ENCODE measurements at places on chromosomes 4 and X.

GRCh38 chrX:10165580-10166247, 8.9 kb downstream of the CLCN4 start:
- no peak for DNase-seq

DNA sequence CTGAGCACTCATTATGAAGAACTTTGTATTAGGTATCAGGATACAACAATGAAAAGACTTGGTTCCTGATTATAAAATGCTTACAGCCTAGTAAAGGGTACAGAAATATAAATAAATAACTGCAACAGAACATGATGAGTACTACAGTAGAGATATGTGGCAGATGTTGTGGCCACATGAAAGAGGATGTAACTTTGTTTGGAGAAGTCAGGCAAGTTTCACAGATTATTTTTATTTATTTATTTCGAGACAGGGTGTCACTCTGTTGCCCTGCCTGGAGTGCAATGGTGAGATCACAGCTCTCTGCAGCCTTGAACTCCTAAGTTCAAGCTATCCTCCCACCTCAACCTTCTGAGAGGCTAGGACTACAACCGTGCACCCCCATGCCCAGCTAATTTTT, 15.8 kb upstream of the UBE2K start:
- no peak for DNase-seq

- DNase-seq, result no peak
Measured at GRCh38 chrX:48487362-48487798, 11.4 kb downstream of the FTSJ1 start.

GRCh38 chrX:14718403-14718802, 154.5 kb downstream of the FANCB start:
- no peak for DNase-seq

DNA sequence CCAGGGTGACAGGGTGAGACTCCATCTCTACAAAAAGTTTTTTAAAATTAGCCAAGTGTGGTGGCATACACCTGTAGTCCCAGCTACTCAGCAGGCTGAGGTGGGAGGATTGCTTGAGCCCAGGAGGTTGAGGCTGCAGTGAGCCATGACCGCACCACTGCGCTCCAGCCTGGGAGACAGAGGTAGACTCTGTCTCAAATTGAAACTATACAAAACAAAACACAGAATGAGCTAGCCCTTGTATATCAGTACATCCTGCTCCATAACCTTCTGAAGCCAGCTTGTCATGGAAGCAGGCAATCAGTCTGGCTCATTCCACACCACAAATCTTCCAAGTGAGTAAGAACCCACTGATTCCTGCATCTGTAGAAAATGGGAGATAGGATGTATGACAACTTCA, 49.0 kb downstream of the CD99L2 start:
- no peak for DNase-seq

GRCh38 chr4:155974476-155974749, 20.7 kb upstream of the CTSO start:
- no peak for DNase-seq

- DNase-seq, result no peak
Measured at GRCh38 chrX:133418588-133418987, 3.3 kb upstream of the GPC4 start.

- DNase-seq, result no peak
Measured at GRCh38 chrX:129723511-129723910, 15.3 kb upstream of the XPNPEP2 start.

DNA sequence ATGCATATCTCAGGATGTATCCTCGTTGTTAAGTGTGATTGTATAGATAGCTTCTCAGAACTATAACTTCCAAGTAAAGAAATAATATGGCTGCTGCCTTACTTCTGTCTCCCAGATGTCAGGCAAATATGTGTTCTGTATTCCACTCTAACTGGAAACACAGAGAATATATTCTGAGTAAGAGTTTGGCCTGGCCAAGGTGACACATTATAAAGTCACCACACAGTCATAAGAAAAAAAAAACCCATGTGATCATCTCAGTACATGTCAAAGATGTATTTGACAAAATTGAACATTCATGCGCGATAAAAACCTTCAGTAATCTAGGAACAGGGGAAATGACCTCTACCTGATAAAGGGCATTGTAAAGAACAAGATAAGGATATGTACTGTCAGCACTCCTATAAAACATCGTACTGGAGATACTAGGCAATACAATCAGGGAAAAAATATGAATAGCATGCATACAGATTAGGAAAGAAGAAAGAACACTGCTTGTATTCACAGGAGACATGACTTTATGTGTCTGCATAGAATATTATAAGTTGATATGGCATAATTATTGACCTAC, 207.1 kb downstream of the ZNF330 start:
- no peak for DNase-seq

DNA sequence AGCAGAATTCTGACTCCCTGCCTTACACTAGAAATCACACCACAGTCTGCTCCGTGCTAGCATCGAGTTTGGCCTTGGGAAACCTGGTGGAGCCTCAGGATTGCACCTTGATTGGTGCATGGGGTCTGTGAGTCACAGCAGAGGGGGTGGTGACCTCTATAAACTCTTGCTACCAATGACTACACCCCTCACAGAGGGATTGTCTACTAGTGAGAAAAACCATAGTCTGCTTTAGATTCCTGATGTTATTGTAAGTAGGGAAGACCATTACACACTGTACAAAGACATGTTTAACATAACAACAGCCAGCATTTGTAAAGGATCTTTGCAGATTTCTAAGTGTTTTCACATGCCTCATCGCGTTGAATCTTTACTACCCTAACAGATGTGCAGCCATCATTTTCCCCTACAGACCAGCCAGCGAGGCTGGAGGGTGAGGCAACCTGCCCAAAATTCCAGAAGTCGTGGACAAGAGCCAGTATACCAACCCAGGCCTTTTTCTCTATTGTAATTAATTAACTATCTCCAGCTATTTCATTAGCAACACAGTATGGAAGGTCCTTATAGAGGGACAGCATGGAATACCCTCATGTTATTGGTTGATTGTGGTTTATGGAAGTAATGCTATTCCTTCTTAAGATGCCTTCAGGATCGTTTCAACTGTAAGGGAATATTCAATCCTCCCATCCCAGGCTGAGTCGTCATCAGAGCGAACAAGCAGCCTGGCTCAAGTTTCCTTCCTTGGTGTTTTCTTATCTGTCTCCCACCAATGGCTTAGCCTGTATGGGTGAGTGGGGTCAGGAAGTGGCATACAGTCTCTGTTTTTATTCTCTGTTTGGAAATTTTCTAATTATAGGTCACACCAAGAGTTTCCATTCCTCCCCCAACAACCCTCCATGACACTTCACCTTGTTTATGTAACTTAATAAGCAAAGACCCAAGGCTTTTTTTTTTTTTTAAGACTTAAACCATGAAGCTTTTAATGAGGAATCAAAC, 55.9 kb upstream of the KDR start:
- DNase-seq, result no peak

GRCh38 chrX:31237189-31237588, 165.3 kb upstream of the FTHL17 start:
- no peak for DNase-seq

- DNase-seq, result no peak
Measured at GRCh38 chrX:76420237-76420636, 7.3 kb upstream of the MAGEE1 start.

DNA sequence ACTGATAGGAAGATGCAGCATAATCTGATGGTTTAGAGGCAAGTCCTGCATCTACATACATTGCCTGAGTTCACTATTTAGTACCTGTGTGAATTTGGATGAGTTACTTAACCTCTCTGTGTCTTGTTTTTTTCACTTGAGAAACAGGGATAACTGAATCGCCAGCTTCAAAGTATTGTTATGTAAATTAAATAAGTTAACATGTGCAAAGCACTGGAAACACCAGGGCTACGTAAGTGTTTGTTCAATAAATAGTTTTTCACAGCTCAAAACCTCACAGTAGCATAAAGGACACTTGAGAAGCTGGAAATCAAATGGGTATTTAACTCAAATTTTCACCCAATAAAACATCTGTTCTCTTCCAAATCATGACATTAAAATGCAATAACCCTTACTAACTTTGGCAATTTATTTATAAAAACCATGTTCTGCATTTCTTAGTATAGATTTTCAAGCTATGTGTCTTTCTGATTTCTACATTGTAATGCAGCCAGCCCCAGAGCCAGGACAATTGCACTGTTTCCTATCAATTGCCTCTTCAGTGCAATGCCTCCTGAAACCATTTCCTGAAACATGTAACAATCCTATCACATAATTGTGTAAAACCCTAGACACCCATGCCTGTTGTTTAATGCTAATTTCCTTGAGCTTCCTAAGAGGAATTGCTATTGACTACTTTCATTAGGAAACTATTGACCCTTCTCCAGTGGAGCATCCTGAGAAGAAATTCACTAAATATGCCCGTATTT, 177.1 kb downstream of the UNC5C start:
- no peak for DNase-seq

- DNase-seq, result no peak
Measured at GRCh38 chrX:129831091-129831885, 12.4 kb downstream of the ZDHHC9 start.

- no peak for DNase-seq
Measured at GRCh38 chrX:69278031-69278687, 112.9 kb upstream of the PJA1 start.

- DNase-seq, result no peak
Measured at GRCh38 chr4:4776335-4776734, 83.1 kb upstream of the MSX1 start.

DNA sequence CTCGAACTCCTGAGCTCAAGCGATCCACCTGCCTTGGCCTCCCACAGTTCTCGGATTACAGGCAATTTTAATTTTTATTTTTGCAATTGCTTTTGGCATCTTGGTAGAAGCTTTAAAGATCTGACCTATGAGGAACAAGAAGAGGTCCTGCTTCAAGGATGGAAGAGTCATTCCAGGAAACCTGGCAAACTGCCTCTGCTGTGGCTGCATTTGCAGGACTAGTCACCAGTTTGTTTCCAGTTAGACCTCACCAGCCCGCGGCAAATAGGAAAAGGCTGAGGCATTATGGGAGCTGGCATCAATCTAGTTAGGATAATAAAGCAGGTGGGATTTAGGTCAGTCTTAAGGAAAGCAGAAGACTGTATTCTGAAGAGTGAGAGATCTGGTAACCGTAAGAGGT, 51.9 kb upstream of the LAS1L start:
- DNase-seq, result no peak

DNA sequence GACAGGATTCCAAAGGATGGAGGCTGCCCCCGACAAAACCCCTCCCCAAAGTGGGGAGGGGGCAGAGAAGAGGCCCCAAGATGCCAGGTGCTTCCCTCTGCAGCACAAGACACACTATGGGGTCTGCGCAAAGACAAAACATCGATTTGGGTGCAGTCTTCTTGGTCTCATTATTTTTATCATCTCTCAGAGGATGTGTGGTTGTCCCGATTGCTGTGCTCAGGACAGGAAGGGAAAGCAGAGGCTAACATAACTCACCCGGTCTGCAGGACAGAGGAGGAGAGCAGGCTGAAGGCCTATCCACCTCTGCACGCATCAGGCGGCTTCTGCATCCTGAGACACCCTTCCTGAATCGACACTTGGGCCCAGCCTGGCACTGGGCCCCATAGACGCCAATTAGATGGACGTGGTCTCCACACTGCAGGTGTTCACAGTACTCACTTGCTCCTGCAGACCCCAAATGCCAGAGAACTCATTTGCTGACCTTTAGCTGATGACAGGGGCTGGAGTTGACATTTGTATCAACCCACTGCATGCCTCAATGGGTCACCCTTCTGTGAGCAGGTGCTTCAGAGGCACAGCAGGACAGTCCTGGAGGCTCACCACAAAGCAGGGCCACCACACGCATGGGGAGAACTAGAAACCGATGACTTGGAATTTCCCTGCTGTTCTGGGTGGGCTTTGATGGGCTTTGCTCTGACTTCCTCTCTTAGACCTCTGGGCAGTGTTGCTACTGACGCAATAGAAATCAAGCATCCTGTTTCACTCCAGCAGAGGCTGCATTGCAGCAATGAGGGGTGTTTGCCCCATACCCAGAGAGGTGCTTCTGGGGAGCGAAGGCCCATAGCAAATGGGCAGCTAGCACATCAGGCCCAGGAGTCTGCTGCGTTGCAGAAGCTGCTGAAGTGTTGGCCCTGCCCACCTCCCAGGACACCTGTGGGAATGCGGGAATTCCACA, 96.3 kb upstream of the ENPP6 start:
- no peak for DNase-seq

GRCh38 chr4:188821500-188821899, 682.3 kb downstream of the TRIML1 start:
- no peak for DNase-seq

GRCh38 chr4:41287005-41287404, 30.3 kb downstream of the UCHL1 start:
- DNase-seq, result no peak

DNA sequence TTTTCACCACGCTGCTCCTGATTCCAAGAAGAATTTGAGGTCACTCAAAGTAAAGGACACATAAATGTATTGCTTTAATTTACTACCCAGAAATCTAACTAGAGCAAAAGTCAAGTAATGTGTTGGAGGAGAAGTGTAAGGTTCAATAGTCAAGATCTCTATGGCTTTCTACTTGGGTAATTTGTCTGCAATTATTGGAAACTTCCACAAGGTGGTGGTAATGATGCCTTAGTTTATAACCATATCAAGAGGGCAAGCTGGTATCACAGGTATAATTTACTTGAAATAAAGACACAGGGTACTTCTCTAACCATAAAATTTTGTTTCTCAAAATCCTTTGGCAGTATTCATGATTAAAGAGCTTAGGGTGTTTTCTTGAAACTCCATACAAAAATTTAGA, 10.2 kb upstream of the GRIA3 start:
- no peak for DNase-seq

DNA sequence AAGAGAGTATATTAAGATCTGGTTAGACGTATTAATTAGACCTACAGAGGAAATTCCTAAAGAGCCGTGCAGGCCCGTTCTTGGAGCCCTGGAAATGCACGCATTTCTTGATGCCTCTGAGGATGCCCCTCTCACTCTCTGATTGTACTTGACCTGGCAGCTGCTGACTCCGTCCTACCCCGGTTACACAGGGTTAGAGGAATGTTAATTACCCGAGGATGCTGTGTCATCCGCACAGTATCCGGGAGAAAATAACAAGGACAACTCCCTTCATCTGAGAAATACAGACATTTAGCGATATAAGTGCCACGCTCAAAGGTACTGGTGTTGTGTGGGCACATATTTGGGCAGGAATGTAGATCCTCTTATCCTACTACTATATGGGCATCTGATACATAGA, 404.6 kb upstream of the FAT1 start:
- DNase-seq, result no peak

DNA sequence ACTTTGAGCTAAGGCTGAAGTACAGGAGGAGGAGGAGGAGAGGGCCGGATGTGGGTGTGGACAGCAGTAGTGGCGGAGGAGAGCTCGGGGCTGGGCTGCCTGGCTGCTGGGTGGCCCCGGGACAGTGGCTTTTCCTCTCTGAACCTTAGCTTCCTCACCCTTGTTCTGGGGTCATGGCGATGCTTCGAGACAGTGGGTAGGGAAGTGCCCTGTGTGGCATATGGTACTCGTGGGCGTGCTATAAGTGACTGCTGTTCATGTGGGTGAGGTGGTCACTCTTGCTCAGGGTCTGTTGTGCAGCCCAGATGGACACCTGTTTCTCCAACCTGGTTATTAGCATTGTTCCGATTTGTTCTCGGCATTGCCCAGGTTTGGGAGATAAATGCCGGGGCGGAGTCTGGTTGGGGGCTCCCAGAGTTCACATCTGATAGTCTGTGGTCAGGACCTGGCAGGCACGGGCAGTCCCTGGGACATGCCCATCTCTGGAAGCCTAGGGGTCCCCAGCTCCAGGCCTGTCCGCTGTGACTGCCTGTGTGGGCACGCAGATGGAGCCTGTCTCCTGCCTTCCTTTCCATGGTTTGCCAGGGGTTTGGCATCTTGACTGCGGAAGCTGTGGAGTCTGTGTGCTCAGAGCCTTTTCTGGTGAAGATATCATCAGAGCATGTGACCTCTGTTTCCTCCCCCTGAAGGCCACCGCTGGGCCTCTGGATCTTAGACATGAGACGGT, 4.9 kb upstream of the CPZ start:
- DNase-seq, result no peak

Data from mucosa of gallbladder (tissue), 1 donor.